ENCODE measurements at places on chromosomes 7 and 10.

GRCh38 chr7:92747041-92747835 is 89.1 kb downstream of the CDK6 start:
- no peak for DNase-seq

GRCh38 chr10:65751896-65752295 is 1173.9 kb upstream of the LRRTM3 start:
- no peak for DNase-seq

- no peak for DNase-seq
Measured at GRCh38 chr7:104627516-104627915, 299.1 kb downstream of the LHFPL3 start.

- DNase-seq, result no peak
Measured at GRCh38 chr7:49174396-49174795, 250.0 kb downstream of the CDC14C start.

DNA sequence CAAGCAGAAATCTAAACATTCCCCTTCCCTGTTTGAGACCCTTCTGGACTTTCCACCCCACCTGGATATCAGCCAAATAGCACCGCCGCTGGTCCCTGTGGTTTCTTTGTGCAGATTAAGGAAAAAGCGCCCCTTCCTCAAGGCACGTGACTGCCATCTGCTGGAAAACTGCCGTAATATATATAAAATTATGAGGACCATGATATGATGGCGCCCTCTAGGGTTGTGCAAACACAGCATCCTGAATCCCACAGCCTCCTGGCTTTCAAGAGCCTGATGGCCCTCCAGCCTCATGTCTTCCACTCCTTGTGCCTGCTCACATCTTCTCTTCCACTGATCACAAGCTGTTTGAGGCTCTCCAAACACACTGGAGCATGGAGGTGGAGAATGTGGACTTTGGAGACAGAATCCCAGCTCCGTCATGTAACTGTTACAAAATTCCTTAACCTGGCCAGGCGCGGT is 121.3 kb downstream of the MYL10 start:
- DNase-seq, result no peak

GRCh38 chr10:86747796-86748581 is 8.4 kb upstream of the BMPR1A start:
- DNase-seq, result no peak

GRCh38 chr7:16850614-16851466 is 30.9 kb downstream of the AGR3 start:
- no peak for DNase-seq

Measured in hypothalamus (tissue), 51 donors.